ENCODE measurements at places on chromosomes 12 and 14. TPM values are rescaled to one million over a fixed set of nuclear protein-coding genes. Genes with fewer than 3 reads are reported as not detected.

DNA sequence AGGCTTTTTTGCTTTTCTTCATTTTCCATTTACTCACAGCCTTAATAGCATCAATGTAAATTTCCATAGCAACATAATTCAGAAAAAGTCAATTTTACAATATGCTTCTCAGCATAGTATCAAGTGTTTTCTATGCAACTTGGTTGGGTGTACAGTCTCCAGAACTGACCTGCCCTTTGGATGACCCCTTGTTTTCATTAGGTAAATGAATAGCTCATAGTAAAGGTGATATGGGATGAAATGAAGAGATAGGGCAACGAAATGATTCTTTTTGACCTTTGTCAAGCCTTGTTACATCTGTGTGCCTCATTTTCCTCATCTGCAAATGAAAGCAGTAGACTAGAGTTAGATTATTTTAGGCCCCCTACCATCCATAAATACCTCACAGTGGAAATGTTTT, 1081.0 kb downstream of the TMTC2 start:
- no peaks in the 10 kb centered on the region for H3K36me3 ChIP-seq
- no peak for DNase-seq
- H3K4me1 ChIP-seq = no peaks in the 10 kb centered on the region
- H3K4me3 ChIP-seq = no peak overlapping the region
- no peak overlapping the region for H3K27ac ChIP-seq
- H3K27me3 ChIP-seq = no peaks in the 10 kb centered on the region

The ARHGEF25 gene
- 1.2 TPM for total RNA-seq

The TFCP2 gene
- total RNA-seq = 27.4 TPM

The CLBA1 gene
- 0.47 TPM for total RNA-seq

- no peak overlapping the region for H3K27ac ChIP-seq
- H3K4me1 ChIP-seq = peaks cover 17% of the 10 kb centered on the region
- H3K36me3 ChIP-seq = no peaks in the 10 kb centered on the region
- no peak for DNase-seq
Observed at GRCh38 chr14:51092965-51093364, 1.9 kb downstream of the TRIM9 start.

- no peaks in the 10 kb centered on the region for H3K27me3 ChIP-seq
- H3K27ac ChIP-seq = no peak overlapping the region
- H3K4me3 ChIP-seq = no peak overlapping the region
- H3K4me1 ChIP-seq = peaks cover 3% of the 10 kb centered on the region
- H3K36me3 ChIP-seq = no peaks in the 10 kb centered on the region
Observed at GRCh38 chr14:88426271-88426670, 40.8 kb downstream of the SPATA7 start.

The ERC1 gene
- 21.7 TPM for total RNA-seq

The LRRC10 gene
- not detected for total RNA-seq

GRCh38 chr12:91332302-91332701, 149.7 kb upstream of the DCN start:
- H3K27me3 ChIP-seq = peaks cover 7% of the 10 kb centered on the region
- no peak overlapping the region for H3K4me3 ChIP-seq
- H3K27ac ChIP-seq = no peak overlapping the region

DNA sequence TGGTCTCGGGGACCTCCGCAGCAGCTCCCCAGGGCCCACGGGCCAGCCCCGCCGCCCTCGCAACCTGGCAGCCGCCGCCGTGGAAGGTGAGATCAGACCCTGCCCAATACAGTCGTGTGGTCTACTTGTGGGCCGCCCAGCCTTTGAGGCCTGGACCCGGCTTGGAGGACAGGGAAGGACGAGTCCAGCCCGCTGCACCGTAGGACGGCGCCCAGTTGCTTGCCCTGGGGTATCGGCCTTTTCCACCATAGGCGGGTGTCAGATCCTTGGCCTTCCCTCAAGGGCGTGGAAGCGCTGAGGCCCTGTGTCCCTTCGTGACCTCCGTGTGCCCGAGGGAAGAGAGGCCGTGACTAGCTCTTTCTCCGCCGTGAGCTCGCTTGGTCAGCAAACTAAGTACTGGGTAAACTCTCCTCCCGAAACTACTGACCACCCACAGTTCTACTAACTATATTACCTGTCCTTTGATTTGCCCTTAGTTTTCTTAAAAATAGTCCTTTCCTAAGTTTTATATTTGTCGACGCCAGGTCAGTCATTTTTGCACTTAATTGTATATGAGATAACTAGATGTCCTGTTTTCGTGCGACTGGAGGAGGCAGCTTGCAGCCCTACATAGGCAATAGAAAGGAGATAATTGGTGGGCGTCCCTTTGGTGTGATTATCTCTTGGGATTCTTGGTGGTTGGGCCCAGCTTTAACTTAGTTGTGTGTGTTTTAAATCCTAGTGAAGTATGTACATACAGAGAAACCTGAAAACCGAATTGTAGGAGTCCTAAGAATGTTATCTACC, 757 bp downstream of the SLC25A3 start:
- peak overlapping the region; percentile 97 for H3K27ac ChIP-seq
- DNase-seq = no peak
- peaks cover 28% of the 10 kb centered on the region for H3K4me1 ChIP-seq
- no peaks in the 10 kb centered on the region for H3K27me3 ChIP-seq
- H3K36me3 ChIP-seq = peaks cover 47% of the 10 kb centered on the region

DNA sequence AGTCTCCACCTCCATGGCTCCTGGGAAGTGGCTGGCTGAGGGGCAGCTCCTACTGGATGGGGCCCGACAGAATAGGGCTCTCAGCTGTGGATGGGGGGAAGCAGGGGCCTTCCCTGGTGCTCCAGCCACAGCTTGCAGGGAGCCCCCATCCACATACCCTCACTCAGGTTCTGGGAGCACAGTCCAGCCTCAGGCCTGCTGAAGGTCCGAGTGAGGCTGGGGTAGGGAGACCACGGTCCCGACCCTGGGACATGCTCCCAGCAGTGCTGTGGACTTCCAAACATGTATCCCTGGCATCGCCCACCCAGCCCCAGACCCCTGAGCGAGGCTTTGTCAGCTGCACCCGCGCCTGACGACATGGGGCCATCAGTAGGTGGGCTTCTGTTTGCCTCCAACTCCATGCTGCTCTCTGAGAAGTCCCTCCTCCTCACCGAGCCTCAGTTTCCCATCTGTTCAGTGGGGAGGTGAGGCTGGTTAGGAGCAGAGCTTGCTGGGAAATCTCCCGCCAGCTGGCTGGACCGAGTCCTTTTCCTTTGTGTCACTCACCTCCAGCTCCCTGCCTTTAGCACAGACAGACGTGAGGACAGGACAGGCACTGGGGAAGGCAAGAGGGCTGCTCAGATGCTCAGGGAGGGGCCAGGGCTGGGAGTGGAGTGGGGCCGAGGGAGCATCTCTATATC, 9.1 kb upstream of the ATG101 start:
- H3K27me3 ChIP-seq = peaks cover 1% of the 10 kb centered on the region
- H3K27ac ChIP-seq = no peak overlapping the region
- DNase-seq = no peak
- H3K4me1 ChIP-seq = no peaks in the 10 kb centered on the region
- H3K4me3 ChIP-seq = no peak overlapping the region
- H3K36me3 ChIP-seq = peaks cover 29% of the 10 kb centered on the region

- peak overlapping the region; percentile 94 for H3K27ac ChIP-seq
- no peak overlapping the region for H3K4me3 ChIP-seq
- DNase-seq = no peak
- peaks cover 75% of the 10 kb centered on the region for H3K36me3 ChIP-seq
Observed at GRCh38 chr14:99177046-99177655, 94.8 kb downstream of the BCL11B start.

DNA sequence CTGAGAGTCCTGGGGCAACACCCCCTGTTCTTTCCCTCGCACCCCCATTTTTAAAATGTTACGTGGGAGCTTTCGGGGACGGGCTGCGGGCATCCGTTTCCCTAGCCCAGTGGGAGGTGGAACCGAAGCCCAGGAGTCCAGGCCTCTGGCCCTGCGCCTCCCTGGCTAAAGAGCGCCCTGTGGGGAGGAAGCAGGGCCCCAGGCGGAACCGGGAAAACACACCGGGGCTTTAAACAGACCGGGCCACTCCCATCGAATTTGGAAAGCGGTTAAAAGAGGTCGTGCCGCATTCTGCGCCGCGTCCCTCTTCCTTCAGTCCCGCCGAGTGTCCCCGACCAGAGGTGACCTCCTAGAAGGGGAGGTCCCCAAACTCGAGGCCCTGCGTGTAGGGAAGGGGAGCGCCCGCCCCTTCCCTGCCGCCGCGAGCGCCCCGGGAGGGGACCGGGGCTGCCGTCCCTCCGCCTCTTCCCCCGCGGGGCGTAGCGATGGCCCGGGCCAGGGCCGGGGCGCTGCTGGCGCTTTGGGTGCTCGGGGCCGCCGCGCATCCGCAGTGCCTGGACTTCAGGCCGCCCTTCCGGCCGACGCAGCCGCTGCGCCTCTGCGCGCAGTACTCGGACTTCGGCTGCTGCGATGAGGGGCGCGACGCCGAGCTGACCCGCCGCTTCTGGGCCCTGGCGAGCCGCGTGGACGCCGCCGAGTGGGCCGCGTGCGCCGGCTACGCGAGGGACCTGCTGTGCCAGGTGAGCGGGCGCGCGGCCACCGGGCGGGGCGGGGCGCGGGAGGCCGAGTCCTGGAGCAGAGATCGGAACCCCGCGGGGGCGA, at the start of gene HHIPL1:
Gene HHIPL1, plus strand, starts transcription at position 407 of the 822 bp plus-strand sequence. Its CDS starts 79 bp downstream, at position 486.
- no peak within 1 kb of the TSS for H3K4me3 ChIP-seq
- H3K4me1 ChIP-seq = no peaks in the 10 kb centered on the region
- DNase-seq = no peak
- peaks cover 16% of the 10 kb centered on the region for H3K27me3 ChIP-seq
- H3K27ac ChIP-seq = no peak within 1 kb of the TSS

GRCh38 chr12:49094160-49094974, at the start of gene DHH:
TSS of gene DHH (minus strand) at chr12:49094801. CDS start at chr12:49094512, 289 bp downstream.
- H3K36me3 ChIP-seq = peaks cover 5% of the 10 kb centered on the region
- H3K4me1 ChIP-seq = peaks cover 35% of the 10 kb centered on the region
- peaks cover 51% of the 10 kb centered on the region for H3K27me3 ChIP-seq
- no peak for DNase-seq
- no peak within 1 kb of the TSS for H3K27ac ChIP-seq
